ENCODE measurements at places on chromosomes 6 and 20.

DNA sequence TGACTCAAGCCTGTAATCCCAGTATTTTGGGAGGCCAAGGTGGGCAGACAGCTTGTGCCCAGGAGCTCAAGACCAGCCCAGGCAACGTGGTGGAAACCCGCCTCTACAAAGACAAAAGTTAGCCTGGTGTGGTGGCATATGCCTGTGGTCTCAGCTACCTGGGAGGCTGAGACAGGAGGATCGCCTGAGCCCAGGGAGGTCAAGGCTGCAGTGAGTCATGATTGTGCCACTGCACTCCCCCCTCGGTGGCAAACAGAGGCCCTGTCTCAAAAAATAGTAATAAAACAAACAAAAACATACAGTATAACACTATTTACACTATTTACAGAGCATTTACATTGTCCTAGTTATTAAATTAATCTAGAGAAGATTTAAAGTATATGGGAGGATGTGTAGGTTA is 56.0 kb upstream of the PIM1 start:
- DNase-seq, result no peak

- no peak for DNase-seq
Observed at GRCh38 chr6:125987026-125987617, 782 bp downstream of the TRMT11 start.

DNA sequence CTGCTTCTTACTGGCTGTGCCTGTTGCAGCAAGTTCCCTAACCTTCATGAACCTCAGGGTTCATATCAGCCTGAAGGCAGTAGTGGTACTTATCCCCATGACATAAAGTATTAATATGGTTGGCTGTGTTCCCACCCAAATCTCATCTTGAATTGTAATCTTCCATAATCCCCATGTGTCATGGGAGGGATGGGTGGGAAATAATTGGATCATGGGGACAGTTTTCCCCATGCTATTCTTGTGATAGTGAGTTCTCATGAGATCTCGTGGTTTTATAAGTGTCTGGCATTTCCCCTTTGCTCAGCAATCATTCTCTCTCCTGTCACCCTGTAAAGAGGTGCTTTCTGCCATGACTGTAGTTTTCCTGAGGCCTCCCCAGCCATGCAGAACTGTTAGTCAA is 61.8 kb downstream of the FAM229B start:
- no peak for DNase-seq

- no peak for DNase-seq
Observed at GRCh38 chr6:42137194-42137753, 5.1 kb downstream of the C6orf132 start.

DNA sequence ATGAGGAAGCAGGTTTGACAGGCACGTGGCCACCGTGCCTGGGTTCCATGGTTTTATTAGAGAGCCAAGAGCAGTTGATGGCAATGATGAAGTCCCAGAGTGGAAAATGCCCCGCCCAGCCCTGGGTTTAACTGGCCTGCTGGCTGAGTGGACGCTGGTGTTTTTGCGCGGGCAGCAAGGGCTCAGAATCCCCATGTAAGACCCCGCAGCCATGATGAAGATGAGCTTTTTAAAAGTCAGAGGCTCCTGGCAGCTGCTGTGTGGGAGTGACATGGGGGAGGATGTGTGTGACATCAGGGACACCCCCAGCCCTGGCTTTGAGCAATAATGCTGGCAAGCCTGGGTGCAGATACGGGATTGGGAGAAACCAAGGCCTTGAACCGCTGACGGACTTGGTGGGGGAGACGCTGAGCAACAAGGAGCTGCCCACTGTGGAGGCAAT is 33.0 kb upstream of the SLCO4A1 start:
- DNase-seq, result no peak

DNA sequence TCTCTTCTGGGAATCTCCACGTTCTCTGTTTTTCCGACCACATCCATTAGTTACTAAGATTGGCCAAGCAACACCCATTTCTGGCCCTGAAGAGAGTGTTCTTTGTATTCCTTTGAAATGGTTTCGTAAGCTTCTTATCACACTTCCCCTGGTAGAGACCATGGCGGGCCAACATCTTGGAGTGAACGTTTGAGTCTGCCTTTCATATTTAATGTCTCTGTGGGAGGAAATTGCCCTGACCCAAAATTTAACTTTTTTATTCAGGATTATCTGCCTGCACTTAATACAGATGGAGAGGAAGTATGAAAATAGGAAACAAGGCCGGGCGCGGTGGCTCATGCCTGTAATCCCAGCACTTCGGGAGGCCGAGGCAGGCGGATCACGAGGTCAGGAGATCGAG is 177.0 kb upstream of the SNX9 start:
- no peak for DNase-seq

DNA sequence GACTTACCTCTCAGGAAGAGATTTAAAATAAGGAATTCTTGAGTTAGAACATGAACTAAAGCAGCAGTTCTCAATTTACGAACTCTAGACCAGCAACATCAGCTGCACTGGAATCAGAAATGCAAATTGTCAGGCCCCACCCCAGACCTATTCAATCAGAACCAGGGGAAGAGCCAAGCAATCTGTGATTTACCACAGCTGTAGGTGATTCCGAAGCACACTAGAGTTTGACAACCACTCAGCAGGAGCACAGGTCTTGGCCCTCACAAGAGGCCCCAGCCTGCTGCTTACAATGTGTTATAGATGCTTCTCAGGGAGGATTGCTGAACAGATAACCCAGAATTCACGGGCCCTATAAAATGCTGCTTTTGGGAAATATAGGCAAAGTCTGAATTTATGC is 279.2 kb downstream of the PTPRK start:
- no peak for DNase-seq

DNA sequence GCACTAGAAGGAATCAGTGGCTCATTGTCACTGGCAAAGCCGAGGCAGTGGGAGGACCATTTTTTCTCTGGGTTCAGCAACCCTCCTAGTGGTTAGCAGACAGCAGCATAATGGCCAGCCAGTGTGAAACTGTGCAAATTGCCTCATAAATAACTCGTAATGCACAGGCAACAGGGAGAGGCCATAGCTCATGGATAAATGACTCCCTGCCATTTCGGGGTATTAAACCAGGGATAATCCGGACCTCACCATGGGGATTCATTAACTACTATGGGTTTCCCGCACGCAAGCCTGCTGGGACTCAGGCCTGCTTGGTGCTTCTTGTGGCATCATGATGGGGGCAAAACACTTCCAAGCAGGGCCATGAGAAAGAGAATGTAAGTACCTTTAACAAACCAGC is 158.2 kb upstream of the CHD6 start:
- no peak for DNase-seq

GRCh38 chr20:59073582-59073981 is 31.0 kb upstream of the PRELID3B start:
- no peak for DNase-seq

GRCh38 chr20:55333798-55334197 is 671.5 kb downstream of the CBLN4 start:
- DNase-seq, result no peak

DNA sequence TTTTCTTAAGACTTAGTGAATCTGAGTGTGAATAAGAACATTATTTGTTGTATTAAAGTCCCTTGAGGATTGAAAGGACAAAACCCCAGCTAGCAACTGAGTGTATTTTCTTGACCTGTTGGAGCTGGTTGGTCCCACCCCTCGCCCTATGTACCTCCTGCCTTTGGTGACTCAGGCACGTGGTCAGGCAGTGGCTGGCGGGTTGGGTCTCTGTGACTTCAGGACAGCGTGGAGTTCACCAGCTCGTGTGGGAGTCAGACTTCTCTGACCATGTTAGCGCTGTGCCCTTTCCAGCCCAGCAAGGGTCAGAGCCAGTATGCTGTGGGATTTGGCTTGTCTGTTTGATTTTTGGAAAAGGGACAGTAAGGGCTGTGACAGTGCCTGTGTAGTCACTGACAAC is 93.7 kb downstream of the SSR1 start:
- no peak for DNase-seq

- DNase-seq, result no peak
Observed at GRCh38 chr6:3991941-3992340, 87.0 kb downstream of the FAM217A start.

GRCh38 chr6:170000071-170000843 is 248.8 kb downstream of the ERMARD start:
- no peak for DNase-seq

DNA sequence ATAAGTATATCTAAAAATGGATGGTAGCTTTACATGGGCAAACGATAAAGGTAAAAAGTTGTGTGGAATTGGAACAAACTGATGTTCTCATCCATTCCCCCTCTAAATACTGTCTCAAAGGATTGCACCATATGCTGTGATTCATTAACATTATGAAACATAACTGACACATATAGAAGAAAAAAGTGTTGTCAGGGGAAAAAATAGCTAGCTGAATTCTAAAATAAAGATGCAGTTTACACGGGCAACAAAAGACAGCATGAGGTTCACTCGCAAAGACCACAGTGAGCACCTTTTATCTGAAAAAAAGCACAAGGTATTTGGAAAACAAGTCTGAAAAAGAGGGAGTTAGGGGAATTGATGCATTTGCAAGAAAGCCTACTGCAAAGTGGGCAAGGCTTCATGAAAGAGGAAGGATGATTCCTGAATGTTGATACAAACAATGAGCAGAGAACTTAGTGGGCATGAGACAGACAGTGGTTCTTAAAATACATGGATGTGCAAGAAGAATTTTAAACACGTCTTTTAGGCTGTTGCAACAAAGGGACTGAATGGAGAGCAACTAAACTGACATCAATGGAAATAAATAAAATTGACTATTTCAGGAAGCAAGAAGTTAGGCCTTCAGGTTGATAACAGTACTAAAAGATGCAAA is 280.9 kb downstream of the KIF16B start:
- DNase-seq, result no peak

GRCh38 chr6:101118136-101118396 is 236.9 kb upstream of the ASCC3 start:
- no peak for DNase-seq

- DNase-seq, result peak; percentile 73
Observed at GRCh38 chr6:6920987-6921313, 186.8 kb upstream of the RREB1 start.

- no peak for DNase-seq
Observed at GRCh38 chr6:116175344-116175743, 49.4 kb upstream of the COL10A1 start.

DNA sequence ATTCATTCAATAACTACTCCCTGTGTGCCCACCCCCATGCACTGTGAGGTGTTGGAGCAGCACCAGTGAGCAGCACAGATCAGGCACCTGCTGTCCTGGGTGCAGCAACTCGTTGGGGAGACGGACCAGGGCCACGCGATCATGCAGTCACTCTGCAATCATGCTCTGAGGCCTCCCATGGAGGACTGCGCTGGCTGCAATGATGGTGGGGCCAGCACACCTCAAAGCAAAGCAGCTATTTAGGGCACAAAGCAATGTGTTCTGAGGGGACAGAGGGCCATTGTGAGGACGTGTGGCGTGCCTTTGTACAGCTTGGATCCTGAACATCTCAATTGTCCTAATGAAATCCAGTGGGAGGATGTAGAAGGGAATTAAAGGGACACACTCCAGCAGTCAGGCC is 41.0 kb upstream of the MPC1 start:
- no peak for DNase-seq

DNA sequence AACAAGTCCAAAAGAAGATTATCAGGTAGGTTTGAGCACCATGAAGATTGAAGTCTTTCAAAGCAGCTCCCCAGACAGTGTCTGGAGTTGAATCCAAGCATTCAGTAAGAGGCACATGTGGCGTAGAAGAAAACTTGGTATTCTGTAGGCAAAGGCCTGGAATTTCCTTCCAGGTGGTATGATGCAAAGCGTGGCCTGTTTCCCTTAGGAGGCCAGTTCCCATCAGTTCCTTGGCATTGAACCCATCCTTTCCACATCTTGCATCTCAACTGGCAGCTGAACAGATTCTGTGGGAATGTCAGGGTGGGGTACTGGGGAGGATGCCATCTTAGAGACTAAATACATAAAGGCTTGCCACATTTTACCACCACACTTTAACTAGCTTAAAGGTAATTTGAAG is 516.0 kb downstream of the BTBD3 start:
- DNase-seq, result no peak

GRCh38 chr6:131062241-131063027 is 611 bp downstream of the EPB41L2 start:
- DNase-seq, result no peak

GRCh38 chr6:169864148-169865020 is 113.0 kb downstream of the ERMARD start:
- peak; percentile 49 for DNase-seq

DNA sequence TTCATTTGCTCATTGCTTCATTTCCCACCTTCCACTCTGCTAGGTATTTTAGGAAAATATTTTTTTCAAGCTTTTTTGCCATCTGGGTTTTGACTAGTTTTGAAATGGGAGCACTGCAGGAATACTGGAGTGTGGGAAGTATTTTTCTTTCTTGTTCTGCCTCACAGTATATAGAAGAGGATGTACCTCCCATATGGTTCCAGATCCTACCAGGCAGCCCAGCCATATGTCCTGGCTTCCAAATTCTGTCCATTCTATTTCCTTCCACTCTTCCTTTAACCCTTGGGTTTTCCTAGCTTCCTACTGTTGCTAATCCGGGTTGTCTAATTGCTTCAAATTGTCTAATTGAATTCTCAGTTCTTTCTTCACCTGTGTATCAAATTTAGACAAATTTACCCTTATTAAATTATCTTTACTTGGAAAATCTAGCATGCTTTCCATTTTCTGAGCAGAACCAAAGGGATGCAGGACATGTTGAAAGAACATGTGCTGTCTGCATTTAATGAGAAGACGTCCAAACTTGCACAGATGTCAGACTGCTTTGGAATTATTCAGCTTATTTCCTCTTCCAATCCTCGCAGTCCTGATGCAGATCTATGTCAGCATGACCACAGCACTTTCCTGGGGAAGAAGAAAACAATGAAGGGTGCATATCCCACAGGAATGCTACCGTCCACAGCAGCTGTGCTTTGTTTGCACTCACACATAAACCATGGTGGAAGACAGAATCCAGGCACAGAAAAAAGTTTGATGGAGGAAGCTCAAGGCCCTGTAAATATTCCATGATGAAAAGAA is 1273.9 kb upstream of the MAP3K7 start:
- DNase-seq, result no peak

GRCh38 chr20:42150230-42150629 is 532.1 kb upstream of the CHD6 start:
- DNase-seq, result no peak

DNA sequence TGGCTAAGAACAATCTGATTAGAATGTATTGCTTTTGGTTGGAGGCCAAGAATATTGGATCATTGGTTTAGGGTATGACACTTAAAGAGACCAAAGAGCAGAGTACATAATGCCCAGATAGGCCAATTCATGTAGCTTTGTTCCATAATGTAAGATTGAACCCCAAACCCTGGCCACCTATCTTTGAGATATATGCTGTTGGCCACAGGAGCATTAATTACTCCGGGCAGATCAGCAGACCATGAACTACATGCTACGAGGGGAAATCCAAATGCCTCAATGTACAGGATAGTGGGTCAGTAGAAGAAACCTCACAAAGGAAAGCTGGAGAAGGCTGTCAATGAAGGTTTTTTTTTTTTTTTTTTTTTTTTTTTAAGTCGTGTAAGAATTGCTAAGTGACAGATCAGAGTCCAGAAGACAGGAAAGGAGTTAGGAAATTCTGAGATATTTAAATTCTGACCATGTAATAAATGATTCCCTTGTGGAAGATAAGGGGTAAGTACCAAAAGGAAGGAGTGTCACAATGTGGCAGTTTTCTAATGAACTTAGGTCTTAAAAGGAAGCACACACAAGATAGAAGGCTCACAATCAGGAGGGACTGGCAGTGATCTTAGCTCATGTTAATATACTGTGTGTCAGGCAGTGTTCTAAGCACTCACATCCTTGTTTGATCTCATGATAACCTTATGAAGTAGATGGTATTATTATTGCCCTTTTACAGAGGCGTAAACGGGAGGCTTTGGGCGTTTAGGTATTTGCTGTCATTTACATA is 61.4 kb downstream of the CARMIL1 start:
- no peak for DNase-seq
